ENCODE measurements at places on chromosomes 3 and 15. TPM values are rescaled to one million over a fixed set of nuclear protein-coding genes. Genes with fewer than 3 reads are reported as not detected.

Gene PDHB
- total RNA-seq, result 203 TPM

Gene FSD2
- not detected for total RNA-seq

Gene AAGAB
- 68.0 TPM for total RNA-seq

Gene HTR3E
- total RNA-seq, result not detected

Gene GOLGA8H
- total RNA-seq, result 0.24 TPM

Gene GOLGA8S
- not detected for total RNA-seq

Gene WDR93
- 0.51 TPM for total RNA-seq

Gene CTDSPL
- 36.9 TPM for total RNA-seq

Gene GOLGA8M
- total RNA-seq, result not detected

Gene MASP1
- 3.3 TPM for total RNA-seq

Gene MYZAP
- not detected for total RNA-seq

Gene FGF12
- 6.6 TPM for total RNA-seq

Gene FBXW12
- total RNA-seq, result 0.82 TPM

Gene MYO5C
- total RNA-seq, result 22.3 TPM

Gene TRIM42
- total RNA-seq, result not detected

Gene CFAP100
- total RNA-seq, result 0.12 TPM

Gene DAG1
- total RNA-seq, result 67.5 TPM

Gene SNX22
- total RNA-seq, result 6.4 TPM

Gene IL5RA
- not detected for total RNA-seq

Gene MEX3B
- total RNA-seq, result 29.5 TPM

Gene CASR
- total RNA-seq, result not detected

Gene ROBO1
- 169 TPM for total RNA-seq

Gene BOC
- 35.2 TPM for total RNA-seq

Gene SNTN
- not detected for total RNA-seq

Gene AQP9
- total RNA-seq, result not detected

Gene CELSR3
- 22.3 TPM for total RNA-seq

Gene SPSB4
- 10.7 TPM for total RNA-seq

Gene RGMA
- 85.1 TPM for total RNA-seq

Gene DGKG
- total RNA-seq, result 0.37 TPM

Gene CD200R1
- not detected for total RNA-seq

Gene HIGD2B
- total RNA-seq, result not detected

Gene C3orf22
- total RNA-seq, result not detected

Gene MYH15
- 0.12 TPM for total RNA-seq

Gene PARP15
- not detected for total RNA-seq

Gene AADACL2
- not detected for total RNA-seq

Gene LSAMP
- 18.0 TPM for total RNA-seq

Gene CAPN3
- 0.37 TPM for total RNA-seq
